ENCODE measurements at places on chromosomes 2 and 18.

DNA sequence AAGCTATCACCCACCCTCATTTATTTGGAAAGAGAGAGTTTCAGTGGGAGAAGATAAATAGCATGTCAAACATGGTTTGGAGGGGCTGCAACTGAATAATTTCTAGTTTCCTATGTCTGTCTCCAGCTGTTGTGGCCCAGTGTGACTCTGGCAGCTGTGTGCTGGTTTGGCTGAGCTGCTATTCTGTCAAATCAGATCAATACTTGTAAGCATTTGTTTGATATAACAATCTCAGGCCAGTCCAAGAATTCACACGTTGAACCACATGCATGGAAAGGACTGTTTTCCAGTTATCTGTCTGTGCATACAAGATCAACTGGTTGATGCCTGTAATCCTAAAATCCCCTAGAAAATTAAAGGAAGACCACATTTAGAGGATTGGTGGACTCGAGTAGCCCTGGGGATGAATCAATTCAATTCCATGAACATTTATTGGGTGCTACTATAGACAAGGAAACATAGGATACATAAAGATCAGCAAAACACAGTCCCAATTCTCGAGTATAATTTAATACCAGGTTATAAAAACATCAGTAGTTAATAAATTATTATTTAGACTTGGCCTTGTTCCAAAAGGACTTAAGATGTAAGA, 209.0 kb upstream of the PARD3B start:
- no peak for DNase-seq

DNA sequence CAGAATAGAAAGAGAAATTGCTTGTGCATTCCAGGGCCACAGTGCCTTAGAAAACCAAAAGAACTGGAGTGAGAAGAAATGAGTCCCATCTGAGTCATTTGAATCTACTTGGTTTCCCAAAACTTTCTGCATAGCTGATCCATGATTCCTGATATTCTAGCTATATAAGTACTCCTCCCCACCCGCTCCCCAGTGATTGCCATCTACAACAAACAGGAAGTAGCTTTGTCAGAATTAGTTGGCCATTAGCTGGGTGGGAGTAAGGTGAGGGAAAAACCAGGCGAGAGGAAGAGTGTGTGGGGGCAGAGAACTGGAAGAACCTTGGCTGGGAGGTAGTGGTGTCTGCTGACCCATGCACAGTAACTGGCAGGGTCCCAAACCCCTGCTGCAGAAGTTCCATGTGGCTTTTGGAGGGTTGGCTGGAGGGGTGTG, 122.1 kb downstream of the ACAA2 start:
- DNase-seq: peak; percentile 92

GRCh38 chr2:14451312-14451711, 181.2 kb upstream of the LRATD1 start:
- DNase-seq: no peak

- DNase-seq: no peak
These were observed 145.7 kb upstream of the DLX2 start for GRCh38 chr2:172248381-172248780.

- DNase-seq: no peak
These were observed 170.6 kb upstream of the PKDCC start for GRCh38 chr2:41877114-41877678.

- DNase-seq: no peak
These were observed 14.4 kb upstream of the RAB17 start for GRCh38 chr2:237604960-237605359.

DNA sequence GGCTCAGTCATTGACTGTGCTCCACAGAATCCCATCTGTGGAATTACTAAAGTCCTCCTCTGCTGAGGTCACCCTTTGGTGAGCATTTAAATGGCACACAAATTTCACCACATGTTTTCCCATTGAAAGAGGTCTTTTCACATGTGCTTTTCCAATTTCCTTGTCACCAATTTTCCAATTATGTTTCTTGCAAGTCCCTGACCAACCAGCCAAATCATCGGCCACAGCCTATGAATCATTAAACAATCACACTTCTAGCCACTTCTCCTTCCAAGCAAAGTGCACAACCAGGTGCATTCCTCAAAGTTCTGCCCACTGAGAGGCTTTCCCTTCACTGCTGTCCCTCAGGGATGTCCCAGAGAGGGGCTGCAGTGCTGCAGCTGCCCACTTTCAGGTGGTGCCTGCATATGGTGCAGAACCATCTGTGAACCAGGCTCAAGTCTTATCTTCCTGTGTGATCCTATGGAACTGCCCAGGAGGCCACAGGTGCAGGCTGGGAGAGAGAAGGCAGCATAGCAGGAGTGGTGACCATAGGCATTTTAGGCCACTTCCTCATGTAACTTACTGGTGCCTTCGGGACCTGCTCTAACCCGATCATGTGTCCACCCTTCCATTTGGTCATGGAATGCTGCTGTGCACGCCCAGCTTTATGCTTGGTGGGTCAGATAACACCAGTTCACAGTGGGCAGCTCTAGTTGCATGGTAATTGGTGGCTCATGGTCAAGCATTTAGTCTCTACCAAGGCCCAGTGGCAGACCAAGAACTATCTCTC, 153.0 kb downstream of the SEPTIN10 start:
- DNase-seq: no peak

DNA sequence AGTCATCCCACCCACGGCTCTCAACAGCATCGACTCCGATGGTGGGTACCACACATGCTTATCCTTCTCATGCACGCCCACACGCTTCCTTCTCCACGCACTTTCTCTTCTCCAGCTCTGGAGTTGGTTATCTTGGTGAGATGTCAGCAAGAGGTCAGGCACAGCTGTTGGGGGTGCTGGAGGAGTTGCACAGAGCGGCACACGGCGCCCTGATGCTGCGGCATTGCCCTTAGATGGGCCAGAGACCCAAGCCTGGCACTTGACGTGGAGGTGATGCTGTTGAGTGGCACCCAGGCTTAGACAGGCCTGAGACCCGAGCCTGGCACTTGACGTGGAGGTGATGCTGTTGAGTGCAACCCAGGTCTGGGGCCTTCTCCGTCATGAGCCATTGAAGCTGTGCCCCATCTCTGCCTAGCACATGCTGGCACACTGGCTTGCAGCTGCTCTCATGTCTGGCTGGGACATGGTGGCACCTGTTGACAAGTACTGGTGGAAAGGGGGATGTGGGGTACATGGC, 83.2 kb downstream of the DGKD start:
- DNase-seq: no peak

- no peak for DNase-seq
These were observed 11.1 kb downstream of the RHOB start for GRCh38 chr2:20457661-20458630.

DNA sequence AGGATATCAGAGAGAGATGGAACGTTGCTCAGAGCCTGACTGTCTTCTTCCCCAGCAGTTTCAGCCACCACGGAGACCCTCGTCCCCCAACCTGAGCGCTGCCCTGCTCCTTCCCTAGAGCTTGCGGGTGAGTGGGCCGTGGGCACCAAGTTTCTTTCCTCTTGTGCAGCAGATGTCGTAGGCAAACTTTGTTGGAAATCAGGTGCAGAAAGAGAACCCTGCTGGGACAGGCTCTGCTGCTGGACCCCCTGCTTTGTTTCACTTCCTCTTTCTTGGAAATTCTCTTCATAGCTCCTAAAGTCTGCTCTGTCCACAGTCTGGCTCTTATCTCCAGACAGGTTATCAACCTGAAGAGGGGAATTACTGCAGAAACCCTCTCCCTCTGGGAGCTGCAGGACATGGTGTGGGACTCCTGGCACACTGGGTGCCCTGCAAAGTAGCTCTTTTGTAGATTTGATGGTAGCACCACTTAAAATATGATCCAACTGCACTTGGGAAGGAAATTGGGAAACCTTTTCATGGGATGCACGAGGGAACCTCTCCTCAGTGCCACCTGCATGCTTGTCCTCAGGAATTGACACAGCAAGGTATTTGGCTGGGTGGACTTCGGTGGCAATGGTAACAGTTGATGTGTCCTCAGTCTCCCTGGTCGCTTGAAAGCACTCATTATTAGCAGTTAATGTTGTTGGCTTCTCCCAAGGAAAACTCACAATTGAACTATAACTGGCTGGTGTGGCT, 92.2 kb downstream of the ALPK2 start:
- DNase-seq: no peak

GRCh38 chr2:128500138-128500800, 181.6 kb upstream of the HS6ST1 start:
- DNase-seq: no peak

GRCh38 chr2:195758846-195759245, 101.8 kb downstream of the SLC39A10 start:
- no peak for DNase-seq

GRCh38 chr2:98795891-98796676, 65.2 kb upstream of the MGAT4A start:
- DNase-seq: no peak

DNA sequence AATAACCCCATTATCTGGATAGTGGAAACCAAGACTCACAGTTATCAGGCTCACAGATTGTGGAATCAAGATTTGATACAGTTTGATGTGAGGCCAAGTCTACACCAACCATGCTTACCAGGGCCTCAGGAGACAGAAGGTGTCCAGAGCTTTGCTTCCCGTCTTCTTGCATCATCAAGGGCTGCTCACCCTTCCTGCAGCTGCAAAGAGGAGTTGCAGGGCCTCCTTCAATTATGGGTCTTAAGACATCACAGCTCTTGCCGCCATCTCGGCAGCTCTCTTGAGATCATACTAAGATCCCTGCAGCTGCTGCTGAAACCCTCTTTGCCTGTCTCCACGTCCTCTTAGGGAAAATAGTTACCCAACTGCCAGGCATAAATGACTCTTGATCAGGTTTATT, 176.0 kb downstream of the MGAT5 start:
- no peak for DNase-seq

GRCh38 chr2:132651115-132652045, 18.6 kb downstream of the LYPD1 start:
- DNase-seq: no peak

DNA sequence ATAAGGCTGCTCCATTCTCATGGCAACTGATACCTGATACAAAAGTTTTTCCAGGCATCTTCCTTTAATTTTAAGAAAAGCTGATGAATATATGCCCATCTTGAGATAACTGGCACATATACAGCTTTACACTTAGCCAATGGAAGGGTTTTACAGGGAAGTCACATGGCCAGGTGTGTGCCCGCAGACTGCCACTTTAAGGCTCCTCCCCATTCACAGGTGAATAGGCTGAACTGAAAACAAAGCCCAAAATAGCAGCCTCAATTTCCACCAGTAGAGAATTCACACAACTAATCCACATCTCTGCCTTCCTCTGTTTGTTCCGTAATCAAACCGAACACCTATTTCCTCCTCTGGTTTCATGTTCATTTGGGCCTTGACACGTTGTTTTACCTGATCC, 9.8 kb upstream of the ME2 start:
- DNase-seq: no peak

DNA sequence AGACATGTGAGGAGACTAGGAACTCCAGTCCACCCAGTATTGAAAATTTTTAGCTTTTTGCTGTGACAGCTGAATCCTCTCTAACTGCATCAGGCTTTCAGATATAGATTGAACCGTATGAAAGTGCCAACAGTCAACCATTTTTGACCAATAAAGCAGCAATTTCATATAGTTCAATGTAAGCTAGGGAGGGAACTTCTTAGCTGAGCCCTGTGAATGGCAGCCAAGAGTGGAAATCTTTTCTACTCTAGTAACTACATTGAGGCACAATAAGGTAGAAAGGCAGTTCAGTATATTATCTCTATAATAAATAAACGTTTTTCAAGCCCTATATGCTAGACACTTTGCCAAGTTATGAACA, 96.3 kb upstream of the TANK start:
- no peak for DNase-seq

- DNase-seq: no peak
These were observed 142.8 kb downstream of the CCDC148 start for GRCh38 chr2:158313734-158314133.

- DNase-seq: no peak
These were observed 38.3 kb downstream of the MRPL44 start for GRCh38 chr2:223995569-223995968.

All from non-pigmented ciliary epithelial cell (primary cell).